ENCODE measurements at places on chromosomes 16 and 17.

GRCh38 chr16:80092681-80093080 is 448.1 kb upstream of the DYNLRB2 start:
- DNase-seq, result no peak

GRCh38 chr16:6211644-6212043 is 1114.0 kb upstream of the EEF2KMT start:
- no peak for DNase-seq

DNA sequence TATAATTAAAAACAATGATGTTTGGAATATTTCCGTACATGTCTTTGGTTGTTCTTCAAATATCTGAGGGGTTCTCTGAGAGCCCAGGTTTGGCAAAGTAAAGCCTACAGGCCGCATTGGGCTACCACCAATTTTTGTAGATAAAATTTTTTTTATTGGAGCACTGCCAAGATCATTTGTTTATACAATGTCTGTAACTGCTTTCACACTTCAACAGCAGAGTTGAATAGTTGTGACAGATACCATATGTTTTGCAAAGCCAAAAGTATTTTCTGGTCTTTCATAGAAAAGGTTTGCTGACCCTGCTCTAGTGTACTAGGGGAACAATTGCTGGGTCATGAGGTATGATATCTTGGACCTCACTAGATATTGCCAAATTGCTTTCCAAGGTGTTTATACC is 10.5 kb downstream of the PPM1D start:
- no peak for DNase-seq

- no peak for DNase-seq
Measured at GRCh38 chr17:43920500-43921095, 13.3 kb upstream of the MPP2 start.

GRCh38 chr16:8310816-8311215 is 279.5 kb downstream of the TMEM114 start:
- no peak for DNase-seq

DNA sequence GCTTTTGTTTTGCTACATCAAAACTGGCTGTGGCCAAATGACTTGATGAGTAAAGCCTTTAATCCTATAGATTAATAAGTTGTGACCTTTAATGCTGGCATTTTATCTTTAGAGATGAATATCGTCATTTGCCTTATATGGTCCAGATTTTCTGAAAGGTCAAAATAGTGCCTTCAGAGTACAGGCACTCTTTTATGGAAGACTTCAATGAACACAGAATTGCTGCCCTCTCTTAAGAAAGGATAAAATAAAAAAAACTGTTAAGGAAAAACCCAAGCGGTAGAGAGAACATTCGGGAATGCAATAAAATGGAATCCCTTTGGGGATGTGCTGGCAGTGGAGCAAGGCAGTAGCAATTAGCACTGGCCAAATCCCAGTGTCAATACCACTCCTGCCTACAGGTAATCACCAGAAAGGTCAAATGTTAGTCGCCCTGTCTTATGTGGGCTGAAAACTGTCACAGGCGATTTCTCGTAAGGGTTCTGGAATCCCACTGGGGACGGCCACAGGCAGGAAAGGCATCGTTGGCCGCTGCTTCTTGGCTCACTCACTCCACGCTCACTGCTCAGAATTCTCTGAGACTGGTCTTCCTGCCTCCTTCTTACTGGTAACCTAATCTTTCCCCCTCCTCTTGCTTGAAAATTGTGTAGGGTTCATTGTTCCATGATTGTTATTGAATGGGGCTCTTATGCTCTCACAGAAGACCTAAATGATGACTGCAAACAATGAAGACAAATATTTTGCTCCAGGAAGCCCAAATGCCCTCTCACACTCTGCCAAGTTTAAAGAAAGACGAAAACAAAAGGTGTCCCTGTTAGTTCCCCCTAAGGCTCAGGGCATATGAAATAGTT is 45.4 kb upstream of the HSBP1 start:
- DNase-seq, result no peak

DNA sequence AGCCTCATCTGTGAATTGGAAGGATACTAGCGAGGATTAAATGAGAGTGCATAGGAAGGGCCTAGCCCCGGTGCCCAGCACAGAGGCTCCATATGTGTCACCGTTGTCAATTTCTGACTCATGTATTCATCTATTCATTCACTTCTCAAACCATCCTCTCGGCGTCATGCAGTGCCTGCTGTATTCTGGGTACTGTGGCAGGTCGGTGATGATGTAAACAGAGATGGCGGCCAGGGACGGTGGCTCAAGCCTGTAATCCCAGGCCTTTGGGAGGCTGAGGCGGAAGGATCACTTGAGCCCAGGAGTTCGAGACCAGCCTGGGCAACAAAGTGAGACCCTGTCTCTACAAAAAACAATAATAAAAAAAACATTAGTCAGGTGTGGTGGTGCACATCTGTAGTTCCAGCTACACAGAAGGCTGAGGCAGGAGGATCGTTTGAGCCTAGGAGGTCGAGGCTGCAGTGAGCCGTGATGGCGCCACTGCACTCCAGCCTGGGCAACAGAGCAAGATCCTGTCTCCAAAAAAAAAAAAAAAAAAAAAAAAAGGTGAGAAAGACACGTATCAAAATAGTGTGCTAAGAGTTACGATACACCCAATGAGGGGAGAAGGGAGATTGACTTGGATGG is 4.3 kb upstream of the PPP1R1B start:
- no peak for DNase-seq

DNA sequence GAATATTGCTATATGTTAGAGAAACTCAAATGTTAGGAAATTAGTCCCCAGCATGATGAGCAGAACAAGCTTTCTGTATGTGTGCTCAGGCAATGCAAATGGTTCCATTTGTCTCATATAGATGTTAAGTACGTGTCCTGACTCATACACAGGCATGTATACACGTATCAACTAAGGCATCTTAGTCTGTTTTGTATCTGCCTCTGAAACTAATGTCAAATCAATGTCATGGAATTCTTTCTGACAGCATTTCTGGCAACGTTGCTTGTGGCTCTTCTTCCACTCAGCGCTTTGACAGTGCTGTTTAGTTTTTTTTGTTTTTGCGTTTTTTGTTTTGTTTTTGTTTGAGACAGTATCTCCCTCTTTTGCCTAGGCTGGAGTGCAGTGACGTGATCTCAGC is 111.9 kb downstream of the CNTNAP4 start:
- DNase-seq, result no peak

- no peak for DNase-seq
Measured at GRCh38 chr16:114327-114726, 24.1 kb downstream of the NPRL3 start.

DNA sequence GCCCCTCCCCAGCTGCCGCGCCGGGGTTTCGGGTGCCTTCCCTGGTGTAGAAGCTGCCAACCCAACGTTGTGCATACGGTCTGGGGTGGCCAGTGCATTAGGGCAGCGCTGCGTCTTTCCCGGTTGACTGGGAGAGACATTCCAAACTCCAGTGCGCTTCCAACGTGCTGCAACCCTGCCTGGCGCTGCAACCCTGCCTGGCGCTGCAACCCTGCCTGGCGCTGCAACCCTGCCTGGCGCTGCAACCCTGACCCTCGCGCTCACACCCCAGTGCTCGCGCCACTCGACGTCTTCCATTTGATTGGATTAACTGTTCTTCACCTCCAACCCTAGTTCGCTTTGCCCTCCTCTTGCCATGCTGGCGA is 488 bp upstream of the HAP1 start:
- no peak for DNase-seq

- no peak for DNase-seq
Measured at GRCh38 chr17:39700148-39700987, 504 bp downstream of the ERBB2 start.

DNA sequence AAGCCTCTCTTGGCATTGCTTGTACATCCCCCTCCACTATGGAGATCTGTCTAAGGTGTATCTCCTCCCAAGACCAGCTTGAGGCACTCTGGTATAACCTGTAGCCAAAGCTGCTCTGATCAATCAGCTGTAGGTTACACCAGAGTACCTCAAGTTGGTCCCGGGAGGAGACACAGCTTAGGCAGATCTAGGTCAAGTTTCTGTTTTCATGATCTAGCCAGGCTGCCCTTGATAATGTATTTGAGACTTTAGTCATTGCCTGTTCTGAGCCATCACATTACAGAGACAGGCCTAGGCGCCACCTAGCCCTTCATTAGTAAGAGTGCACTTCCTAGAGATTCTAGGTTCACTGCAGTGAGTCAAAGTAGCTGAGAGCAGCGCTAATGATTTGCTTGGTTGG is 31.4 kb downstream of the ASGR1 start:
- DNase-seq, result no peak

DNA sequence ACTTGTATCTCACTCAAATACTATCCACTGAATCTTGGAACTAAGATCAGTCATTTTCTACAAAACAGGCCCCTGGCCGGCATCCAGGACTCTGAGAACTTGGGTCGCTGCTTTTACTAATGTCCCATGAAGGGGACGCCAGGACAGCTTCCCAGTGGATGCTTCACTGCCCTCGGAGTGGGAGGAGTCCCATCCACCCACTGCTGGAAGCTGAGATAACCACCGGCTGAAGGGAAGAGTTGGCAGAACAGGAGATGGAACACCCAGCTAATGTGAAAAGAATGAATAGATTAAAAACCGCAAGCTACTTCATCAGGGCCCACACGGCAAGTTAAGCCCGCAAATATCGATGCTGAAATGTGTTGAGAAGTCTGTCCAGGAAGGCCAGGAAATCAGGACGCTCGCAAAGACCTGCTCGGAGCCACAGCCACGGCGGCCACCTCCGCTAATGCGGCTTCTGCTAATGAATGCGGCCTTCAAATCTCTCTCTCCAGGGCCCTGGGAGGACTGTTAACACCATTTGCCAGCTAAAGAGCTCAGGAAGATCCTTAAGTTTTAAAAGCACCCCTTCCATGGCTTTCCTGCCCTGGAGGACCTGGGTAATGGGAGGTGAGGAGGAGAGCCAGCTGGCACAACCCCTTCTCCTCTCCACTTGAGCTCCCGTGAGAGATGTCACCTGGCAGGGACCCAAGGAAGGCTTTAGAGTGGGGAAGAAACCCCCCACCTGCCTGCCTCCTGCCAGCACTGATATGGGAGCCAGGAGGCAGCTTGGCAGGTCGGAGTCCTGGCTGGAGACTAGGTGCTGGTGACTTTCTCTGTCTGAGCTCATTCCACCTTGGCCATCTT is 226.6 kb upstream of the RPL38 start:
- DNase-seq, result no peak

GRCh38 chr17:58402047-58402446 is 15.3 kb downstream of the RNF43 start:
- no peak for DNase-seq

GRCh38 chr17:48539177-48539576 is 5.7 kb downstream of the HOXB2 start:
- DNase-seq, result no peak

DNA sequence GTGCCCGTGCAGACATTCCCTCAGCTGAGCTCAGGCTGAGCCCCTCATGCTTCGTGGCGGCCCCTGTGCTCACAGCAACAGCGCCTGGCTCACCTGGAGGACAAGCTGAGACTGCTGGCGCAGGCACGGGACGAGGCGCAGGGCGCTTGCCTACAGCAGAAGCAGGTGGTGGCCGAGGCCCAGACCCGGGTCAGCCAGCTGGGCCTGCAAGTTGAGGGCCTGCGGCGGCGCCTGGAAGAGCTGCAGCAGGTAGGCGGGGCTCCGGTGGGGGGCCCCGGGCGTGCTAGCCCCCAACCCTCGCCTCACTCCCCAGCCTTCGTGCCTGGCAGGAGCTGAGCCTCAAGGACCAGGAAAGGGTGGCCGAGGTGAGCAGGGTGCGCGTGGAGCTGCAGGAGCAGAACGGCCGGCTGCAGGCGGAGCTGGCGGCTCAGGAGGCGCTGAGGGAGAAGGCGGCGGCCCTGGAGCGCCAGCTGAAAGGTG is 1.4 kb upstream of the RAC3 start:
- DNase-seq, result no peak

GRCh38 chr17:82832881-82833475 is 6.8 kb downstream of the ZNF750 start:
- no peak for DNase-seq

DNA sequence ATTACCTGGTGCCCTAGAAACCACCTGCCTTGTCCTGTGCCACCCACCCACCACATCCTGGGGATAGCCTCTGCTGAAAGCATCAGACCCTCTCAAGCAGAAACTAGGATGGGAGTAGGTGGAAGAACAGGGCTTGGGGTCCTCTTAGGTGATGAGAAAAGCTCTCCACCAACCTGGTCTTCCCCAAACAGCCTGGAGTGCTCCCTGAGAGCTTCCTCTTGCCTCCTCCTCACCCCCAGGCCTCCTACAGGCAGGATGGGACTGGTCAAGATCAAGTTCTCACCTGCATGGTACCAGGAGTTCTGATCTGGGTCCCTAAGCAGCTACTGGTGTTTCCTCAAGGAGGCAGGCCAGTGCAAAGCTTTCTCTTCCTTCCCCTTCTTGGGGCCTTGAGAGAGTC is 15.4 kb downstream of the WNT9B start:
- no peak for DNase-seq

GRCh38 chr16:19344980-19345379 is 59.4 kb downstream of the CLEC19A start:
- DNase-seq, result no peak

- DNase-seq, result no peak
Measured at GRCh38 chr16:79320956-79321355, 279.6 kb downstream of the MAF start.

GRCh38 chr17:37779554-37779953 is 34.7 kb upstream of the HNF1B start:
- DNase-seq, result no peak

GRCh38 chr17:74028354-74029116 is 174.9 kb upstream of the RPL38 start:
- no peak for DNase-seq

- DNase-seq, result no peak
Measured at GRCh38 chr16:17027488-17028129, 443.2 kb downstream of the XYLT1 start.

DNA sequence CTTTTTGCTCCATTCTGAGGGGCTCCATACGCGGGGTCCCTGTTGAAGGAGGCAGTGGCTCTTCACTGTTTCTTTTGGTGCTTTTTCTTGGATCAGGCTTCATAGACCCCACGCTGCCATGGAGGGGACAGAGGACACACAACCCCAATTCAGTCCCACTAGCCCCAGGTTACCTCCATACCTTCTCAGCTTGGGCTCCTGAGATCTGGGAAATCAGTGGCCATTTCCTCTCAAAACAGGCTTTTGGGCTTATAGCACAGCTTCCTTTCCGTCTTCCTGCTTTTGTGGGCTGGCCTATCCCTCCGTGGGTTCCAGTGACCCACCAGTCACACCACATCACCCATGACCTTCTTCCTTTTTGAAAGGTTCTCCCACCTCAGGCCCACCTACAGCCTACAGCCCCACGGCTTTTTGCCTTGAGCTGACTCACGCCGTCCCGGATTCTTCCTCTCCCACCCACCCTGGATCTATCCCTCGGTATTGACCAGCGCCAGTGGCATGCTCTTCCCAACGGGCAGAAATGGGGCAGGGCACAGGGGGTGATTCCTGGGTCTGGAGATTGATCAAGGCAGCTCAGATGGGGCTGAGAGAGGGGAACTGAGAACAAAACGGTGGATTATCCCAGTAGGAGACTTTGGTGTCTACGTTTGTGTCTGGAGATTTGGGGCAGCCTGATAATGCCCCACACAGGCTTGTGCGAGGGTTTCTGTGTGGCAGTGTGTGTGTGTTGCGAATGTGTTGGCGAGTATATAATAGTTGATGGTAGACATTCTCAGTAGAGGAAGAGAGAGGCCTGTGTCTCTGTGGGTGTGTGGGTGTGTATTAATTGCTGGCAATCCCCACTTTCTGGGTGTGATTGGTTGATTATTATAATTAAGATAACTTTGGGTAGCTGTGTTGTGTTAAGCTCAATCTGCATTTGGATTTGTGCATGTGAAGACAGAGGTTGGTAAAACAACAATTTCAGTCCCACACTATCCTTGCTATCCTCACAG is 3.8 kb downstream of the TBX21 start:
- no peak for DNase-seq

- DNase-seq, result no peak
Measured at GRCh38 chr17:9776911-9777310, 14.5 kb downstream of the DHRS7C start.

GRCh38 chr17:3554440-3554839 is 3.2 kb downstream of the TRPV3 start:
- no peak for DNase-seq

Data from CD4-positive, alpha-beta memory T cell (primary cell).